ENCODE measurements at places on chromosomes 2 and 18.

DNA sequence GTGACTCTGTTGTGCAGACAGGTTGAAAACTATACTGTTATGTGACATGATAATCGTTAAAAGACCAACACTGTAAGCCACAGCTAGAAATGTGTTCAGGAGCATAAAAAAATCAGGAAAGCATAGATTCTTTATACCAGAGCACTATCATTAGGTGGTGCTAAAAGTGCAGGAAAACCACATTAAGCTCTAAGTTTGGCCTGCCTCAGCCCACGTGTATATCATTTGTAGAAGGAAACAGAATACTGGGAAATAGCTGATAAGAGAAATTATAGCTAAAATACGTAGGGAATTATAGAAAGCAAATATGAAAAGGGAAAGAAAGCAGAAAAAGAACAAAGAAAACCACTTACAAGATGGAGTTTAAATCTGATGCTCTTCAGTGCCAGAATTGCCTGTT, 26.5 kb upstream of the C2orf74 start:
- no peak for DNase-seq

DNA sequence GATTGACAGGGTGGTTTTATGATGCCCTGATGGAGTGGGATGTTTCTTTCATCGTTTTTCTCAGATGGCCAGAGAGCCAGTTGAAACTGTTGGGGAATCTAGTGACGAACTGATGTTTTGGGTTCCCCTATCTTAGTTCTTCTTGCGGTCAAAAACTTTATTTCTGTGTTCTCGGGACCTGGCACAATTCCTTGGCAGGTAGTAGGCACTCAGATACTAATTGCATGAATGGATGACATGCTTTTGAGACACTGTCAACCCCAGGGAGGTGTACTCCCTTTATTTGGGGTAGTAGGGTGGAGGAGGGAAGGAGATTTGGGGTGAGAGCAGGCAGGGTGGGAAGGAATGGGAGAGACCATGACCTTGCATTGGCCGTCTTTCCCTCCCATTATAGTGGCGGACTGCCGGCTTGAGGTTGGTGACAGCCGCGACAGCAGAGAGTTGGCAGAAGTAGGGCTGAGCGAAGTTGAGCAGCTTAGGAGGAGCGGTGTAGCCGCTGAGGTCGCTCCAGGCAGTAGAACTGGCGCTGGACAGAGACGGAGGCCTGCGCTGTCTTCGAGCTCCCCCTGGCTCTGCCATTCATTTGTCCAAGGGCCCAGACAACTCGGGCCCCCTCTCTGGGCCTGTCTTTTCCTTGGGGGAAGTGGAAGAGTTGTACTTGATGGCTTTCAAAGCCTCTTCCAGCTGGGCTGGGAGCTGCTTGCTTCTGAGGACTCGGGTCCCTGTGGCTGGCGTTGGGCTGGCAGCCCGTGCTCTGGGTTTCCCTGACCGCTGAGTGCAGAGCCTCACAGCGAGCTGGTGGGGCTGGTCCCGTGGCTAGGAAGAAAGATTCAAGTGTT, 2.6 kb downstream of the TET3 start:
- peak; percentile 67 for DNase-seq

- no peak for DNase-seq
These were observed 79.2 kb upstream of the MAP3K20 start for GRCh38 chr2:172996387-172996961.

DNA sequence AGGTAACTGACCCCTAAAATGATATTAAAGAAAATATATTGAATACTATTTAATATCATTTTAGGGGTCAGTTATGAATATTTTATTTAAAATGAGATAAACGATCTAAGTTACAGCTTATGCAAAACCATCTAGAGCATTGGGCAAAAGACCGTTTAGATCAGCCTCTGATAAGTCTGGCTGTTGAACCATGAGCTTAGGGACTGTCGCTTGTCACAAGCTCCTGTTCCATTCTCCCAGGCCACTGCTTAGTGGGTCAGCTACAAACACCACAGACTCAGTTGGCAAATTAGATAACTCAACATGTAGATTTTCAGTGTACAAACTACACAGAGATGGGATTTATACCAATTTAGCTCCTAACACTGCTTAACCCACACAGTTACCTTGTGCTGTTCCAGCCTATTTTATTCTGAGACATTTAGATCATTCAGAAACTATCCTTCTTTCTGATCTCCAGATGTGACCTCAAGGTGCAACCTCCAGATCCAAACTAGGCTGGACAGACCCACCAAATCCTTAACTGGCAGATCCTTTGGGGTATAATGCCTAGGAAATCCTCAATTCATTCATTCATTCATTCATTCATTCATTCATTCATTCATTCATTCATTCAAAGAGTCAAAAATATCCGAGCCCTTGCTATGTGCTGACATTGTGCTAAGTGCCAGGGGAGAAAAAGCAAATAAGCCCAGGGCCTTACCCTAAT, 82.8 kb downstream of the HRH4 start:
- DNase-seq, result no peak

Data from CD4-positive, alpha-beta T cell treated with Interleukin-6 for 4 hours (primary cell).